Activated naive CD4-positive, alpha-beta T cell (primary cell): ENCODE measurements at places on chromosomes 5 and 9.

DNA sequence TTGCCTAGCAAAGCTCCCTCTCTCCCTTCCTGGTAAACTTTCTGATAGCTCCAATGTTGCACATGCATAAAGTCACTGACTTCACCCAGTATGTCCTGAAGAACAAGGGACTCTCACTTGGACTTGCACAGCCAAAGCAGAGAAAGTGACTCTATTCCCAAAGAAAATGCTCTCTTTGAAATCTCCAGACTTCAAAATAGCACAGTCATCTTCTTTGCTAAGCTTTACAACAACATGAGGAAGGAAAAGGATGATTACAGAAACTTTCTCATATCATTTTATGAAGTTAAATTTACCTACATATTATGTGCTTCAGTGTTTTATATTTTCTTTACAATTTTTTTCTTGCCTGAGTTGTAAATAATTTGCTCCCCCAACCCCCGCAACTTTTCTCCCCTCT, 264.6 kb downstream of the PJA2 start:
- DNase-seq, result no peak

GRCh38 chr5:88145611-88146467, 122.8 kb downstream of the TMEM161B start:
- no peak for DNase-seq

DNA sequence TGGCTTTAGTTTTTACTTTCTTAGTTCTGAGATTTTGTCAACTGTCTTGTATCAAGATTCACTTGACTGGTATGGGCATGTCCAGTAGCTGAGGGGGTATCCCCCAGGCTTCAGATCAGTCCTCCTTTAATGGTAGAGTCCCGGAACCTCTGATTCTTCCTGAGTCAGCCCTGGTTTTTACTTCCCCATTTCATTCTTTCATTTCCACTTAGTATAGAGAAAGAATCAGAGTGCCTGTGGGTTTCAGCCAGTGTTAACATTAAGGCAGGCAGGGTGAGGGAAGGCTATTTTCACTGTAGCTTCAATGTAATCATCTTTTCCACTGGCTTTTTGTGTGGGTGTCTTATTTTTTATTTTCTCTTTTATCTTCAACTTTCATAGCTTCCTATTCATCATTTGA, 8.3 kb upstream of the COMMD10 start:
- DNase-seq, result no peak

DNA sequence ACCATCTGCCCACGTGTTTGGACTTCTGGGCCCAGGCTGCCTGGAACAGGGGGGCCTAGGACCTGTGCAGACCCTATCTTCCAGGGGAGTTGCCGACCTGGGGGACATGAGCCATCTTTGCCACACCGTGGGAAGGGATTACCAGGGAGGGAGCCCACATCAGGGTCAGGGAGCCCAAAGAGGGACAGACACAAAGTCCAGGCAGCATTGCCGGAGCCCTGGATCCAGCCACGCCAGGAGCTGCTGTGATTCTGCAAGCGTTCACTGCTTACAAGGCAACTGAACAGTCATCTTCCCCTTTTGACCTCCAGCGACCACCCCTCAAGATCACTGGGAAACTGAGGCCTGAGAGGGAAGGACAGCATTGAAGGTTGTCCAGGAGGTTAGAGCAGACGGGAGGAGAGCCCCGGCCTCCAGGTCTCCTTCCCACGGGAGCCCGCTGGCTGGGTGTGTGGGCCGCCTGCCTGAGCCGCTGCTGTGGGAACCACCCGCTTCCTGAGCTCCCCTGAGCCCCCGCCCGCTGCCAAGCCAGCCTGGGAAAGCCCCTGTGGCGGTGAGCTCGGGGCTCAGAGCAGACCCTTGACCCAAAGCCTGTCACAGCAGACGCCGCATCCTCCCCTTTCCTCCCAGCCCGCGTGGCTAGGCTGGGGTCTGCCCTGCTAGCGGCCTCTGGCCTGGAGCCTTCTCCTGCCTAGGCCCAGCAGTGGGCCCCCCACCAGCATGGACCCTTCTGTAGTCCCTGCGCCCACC, 17.1 kb upstream of the NOTCH1 start:
- no peak for DNase-seq

DNA sequence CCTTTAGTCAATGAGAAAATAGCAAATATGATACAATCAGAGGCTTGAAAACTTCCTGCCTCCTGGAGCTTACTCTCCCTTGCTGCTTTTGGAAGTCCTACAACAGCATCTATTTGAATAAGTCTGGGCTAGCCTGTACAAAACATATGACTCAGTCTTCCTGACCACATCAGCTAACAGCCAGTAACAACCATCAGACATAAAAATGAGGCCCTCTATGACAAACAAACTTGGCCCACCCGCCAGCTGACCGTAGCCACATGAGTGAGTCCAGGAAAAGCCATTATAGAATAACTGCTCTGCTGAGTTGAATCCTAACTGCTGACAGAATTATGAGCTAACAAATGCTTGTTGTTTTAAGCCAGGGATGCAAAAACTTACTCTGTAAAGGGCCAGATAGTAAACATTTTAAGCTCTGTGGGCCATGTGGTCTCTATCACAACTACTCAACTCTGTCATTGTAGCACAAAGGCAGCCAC, 347.6 kb downstream of the PTPRD start:
- no peak for DNase-seq

GRCh38 chr5:176178789-176179188, 59.4 kb upstream of the SIMC1 start:
- DNase-seq, result no peak

- DNase-seq, result no peak
These were observed 62.9 kb downstream of the HSD17B4 start for GRCh38 chr5:119515192-119515591.

DNA sequence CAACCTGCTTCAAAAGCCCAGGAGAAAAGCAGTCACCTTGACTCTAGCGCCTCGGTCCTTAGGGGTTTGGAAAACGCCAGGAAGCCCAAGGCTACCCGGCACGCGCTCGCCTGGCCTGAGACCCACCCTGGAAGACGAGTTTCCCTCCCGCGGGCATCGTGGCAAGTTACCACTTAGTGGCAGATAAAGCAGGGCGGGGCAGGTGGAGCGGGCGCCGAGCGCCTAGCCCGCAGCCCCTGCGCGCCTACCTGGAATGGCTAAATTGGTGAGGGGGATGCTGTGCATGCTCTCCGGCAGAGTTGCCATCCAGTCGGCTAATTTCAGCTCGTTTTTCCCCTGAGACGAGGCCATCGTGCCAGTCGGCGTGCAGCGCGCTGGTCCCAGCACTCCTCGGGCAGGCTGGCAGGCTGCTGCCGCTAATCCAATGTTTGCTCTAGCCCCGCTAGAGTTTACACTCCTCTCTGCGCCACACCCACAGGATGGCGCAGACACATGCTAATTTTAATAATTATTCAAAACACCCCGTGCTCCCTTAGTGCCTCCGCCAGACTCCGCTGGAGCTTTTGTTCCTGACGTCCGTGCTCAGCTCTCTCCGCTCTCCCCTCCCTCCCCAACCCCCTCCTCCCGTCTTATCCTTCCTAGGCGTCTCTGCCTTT, at the start of gene PLCXD3:
TSS of gene PLCXD3 (minus strand) at position 426 of the 656 bp plus-strand sequence. CDS start at position 351, 75 bp downstream.
- DNase-seq, result no peak

GRCh38 chr5:173456181-173456580, 128.0 kb upstream of the STC2 start:
- no peak for DNase-seq

DNA sequence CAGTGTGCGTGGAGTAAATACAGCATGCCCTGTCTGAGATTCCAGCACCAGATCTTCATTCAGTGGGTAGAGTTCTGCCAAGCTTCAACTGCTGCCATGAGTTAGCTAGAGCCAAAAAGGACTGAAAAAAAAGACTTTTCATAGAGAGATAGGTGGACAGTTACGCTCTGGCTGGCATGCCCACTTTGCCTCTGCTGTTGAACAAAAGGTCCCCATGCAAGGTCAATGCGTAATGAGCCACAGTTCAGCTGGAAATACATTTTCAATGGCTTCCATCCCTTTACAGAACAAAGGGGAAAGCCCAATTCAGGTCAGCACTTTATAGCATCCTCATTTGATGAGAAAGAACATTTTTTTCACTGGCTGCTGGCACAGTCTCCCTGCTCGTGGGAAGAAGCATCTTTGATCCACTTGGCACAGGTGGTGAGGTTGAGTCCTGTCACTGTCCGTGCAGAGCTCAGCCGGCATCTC, 86.9 kb upstream of the ERCC6L2 start:
- DNase-seq, result no peak

- no peak for DNase-seq
These were observed 781 bp upstream of the COL23A1 start for GRCh38 chr5:178590924-178591423.

DNA sequence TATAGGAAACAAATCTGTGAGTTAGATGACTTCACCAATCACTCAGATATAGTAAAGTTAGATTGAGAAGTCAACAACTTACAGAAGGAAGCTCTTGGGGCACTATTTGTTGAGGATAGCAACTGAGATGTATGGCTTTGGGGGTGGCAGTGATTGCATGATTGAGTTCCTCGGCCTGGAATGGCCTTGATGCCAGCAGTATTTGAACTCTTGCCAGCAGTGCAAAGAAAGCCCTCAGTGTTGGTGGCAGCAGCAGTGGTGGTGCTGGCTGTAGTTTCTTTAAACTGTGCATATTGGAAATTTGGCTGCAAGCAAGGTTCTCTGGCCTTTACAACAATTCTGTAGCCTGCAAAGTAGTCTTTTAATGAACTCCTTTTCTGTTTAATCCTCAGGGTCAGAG, 41.4 kb upstream of the PJA2 start:
- DNase-seq, result no peak

DNA sequence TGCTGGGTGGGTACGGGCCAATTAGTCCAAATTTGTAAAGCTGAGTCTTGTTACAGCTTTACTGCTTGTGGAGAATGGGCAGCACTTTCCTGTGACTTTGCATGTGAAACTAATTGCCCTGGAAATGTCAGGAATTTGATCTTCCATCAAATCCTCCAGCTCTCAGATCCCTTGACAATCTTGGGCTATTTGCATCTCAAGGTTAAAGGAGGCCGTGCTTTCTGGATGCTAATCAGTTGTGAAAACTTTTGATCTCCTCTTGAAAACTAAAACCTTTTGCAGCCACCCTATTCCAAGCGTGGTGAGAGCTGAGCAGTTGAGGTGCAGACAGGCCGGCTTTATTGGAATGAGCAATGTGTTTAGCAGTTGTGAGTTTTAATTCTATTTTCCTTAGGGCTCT, 68.0 kb upstream of the CLINT1 start:
- DNase-seq, result no peak

GRCh38 chr9:76452839-76453238, 6.1 kb upstream of the GCNT1 start:
- no peak for DNase-seq

- peak; percentile 18 for DNase-seq
These were observed 89.0 kb upstream of the MAP1B start for GRCh38 chr5:72018143-72018803.

DNA sequence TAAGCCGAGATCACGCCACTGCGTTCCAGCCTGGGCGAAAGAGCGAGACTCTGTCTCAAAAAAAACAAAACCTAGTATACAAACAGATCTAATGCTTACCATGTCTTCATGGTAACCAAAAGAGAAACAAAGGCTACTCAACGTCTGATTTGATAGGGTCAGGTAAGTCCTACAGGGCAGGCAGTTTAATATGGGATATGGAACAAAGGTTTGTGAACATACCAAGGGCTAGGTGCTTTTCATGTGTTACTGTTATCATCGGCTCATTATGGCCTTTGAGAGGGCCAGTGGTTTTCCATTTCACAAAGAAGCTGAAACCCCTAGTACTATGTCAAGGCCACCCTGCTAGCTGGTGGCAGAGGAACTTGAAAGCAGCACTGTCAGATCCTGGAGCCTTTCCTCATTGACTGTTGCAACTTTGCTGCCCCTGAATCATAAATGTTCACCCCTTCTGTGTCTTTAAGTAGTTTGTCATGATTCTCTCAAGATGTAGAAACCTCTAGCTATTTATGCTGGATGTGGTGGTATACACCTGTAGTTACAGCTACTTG, 5.1 kb downstream of the IQGAP2 start:
- DNase-seq, result no peak

- DNase-seq, result peak; percentile 55
These were observed 2.3 kb upstream of the ZNF782 start for GRCh38 chr9:96856363-96857286.

- no peak for DNase-seq
These were observed 3.8 kb downstream of the NDUFA8 start for GRCh38 chr9:122155796-122156195.

GRCh38 chr9:79325501-79325900, 246.3 kb upstream of the TLE4 start:
- no peak for DNase-seq
